Osteocyte (in vitro differentiated cells): ENCODE measurements at places on chromosomes 6 and 20. TPM values are rescaled to one million over a fixed set of nuclear protein-coding genes. Genes with fewer than 3 reads are reported as not detected.

CTAGE9 gene
- not detected in 2 replicates for total RNA-seq

CRISP2 gene
- total RNA-seq = not detected in 2 replicates

EYS gene
- total RNA-seq = not detected in 2 replicates

- no peak for DNase-seq
Measured at GRCh38 chr6:82370788-82371187, 7.2 kb downstream of the TPBG start.

GRCh38 chr20:34142121-34142520 lies 30.1 kb upstream of the EIF2S2 start:
- no peak for DNase-seq

DNA sequence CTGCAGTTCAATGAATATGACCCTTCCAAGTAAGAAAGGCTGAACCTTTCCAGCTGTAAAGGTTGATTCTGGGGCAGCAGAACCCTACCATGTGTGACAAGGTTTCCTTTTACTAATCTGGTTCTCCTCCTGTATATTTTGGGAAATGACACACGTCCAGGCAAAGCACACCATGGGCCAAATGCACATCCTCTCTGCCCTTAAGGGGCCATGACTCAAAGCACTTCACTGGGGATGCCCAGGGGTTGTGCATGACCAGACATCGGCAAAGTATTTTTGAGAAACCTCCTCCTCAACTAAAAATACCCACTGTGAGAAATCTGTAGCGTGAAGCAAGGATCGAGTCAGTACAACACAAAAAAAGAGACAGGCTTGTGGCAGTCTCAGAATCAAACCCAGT lies 174.7 kb downstream of the BACH2 start:
- DNase-seq = no peak

- no peak for DNase-seq
Measured at GRCh38 chr6:32638532-32639219, 1.5 kb downstream of the HLA-DQA1 start.

GRCh38 chr6:35933844-35934243 lies 12.9 kb upstream of the SRPK1 start:
- DNase-seq = no peak

DNA sequence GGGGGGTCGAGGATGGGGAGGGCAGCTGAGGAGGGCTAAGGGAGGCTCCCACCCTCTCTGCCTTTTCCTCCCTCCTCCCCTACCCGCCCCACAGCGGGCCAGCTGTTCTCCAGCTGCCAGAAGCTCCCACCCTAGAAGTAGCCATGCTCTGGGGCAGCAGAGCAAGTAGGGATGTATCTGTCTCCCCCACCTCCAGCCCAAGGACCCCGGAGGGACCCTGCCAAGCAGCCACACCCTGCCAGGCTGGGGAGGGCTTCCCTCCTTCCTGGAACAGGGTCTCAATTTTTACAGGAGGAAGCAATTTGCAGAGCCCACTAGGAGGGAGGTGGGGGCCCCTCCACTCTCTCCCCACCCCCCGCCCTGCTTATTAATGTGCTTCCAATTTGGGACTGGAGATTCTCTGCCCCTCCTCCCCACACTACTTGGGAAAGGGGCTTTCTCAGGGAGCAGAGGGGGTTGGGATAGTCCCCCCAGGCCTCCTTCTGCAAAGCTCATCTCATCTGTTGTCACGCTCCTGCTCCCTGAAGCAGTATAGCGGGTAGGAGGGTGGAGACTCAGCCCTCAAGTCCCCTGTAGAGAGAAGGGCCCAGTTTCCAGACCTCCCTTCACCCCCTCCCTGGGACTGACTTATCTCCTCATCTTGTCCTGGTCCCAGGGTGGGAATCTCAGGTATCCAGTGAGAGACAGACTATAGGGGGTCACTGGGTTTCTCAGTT lies 4.5 kb downstream of the TEAD3 start:
- no peak for DNase-seq

- no peak for DNase-seq
Measured at GRCh38 chr6:121482004-121482693, 46.7 kb downstream of the GJA1 start.

DNA sequence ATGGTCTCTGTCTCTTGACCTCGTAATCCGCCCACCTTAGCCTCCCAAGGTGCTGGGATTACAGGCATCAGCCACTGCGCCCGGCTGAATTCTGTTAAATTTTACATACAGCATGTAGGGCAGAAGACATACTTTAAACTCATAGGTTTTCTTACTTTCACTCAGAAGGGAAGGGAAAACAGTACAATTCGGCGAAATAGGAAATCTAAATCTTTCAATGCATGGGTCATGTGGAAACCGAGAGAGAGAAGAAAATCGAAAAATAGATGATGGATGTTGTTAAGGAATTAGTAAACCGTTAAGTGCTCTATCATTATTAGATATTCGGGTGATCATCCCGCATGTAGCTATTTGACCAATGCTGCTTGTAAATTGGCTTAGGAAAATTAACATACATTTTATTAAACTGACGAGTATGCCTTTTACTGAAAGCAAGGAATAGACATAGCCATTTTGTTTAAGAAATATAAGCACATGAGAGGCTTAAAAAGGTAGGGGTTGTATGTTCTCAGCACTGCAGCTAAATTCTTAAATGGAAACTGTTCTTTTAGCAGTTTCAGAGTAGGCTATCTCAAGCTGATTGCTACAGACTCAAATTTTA lies 164.7 kb upstream of the AGPAT4 start:
- no peak for DNase-seq

DNA sequence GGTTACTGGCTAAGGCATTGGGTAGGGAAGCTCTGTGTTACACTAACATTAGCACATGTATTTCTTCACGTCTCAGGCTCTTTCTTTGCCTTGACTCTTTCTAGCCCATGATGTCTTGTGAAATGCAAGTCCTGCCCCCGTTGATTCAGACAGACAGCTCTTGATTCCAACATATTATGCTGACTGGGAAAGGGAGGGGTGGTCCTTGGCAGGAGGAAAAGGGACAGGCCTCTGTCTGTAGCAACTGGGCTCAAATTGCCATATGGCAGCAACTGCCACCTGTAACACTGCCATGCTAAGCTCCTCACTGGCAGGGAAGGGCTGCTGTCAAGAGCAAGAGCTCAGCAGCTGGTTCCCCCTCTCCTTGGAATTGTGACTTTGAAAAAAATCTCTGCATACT lies 5.7 kb upstream of the KCNK15 start:
- no peak for DNase-seq

DNA sequence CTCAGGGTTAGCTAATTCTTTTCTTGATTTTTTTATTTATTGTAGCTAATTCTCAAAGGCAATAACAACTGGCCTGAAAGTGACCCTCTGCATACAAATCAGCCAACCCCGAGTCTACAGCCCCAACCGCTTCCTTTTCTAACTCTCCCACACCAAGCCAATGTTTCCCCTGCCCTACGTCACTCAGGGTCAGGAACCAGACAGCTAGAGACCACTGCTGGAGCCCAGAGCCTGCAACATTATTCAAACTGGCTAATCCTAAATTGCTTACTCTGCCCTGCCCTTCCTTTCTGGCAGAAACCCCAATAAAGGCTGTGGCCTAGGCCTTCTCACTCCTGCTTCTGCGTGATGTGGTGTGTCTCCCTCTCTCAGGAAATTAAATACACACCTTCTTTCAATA lies 320.7 kb downstream of the CBLN4 start:
- DNase-seq = no peak

- no peak for DNase-seq
Measured at GRCh38 chr6:116025405-116025804, 35.3 kb downstream of the FRK start.

GRCh38 chr20:56249244-56249955 lies 868 bp downstream of the MC3R start:
- no peak for DNase-seq

DNA sequence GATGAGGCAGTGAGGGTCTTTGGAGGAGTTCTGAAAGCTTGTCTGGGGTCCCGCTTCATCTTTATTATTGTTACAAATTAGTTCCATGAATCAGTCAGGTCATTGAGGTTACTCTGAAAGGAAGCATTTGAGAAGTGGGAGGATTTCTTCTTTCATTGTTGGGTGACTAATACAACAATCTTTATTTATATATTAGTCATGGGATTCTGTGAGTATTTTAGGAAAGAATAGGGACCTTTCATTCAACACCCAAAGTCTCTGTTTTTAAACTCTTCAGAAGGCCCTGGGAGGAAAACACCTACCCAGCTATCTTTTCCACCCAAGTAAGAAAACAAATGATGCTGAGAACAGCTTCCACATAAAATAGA lies 98.3 kb downstream of the SOD2 start:
- DNase-seq = no peak
